D721Med (cell line): ENCODE measurements at places on chromosomes 1 and 21.

DNA sequence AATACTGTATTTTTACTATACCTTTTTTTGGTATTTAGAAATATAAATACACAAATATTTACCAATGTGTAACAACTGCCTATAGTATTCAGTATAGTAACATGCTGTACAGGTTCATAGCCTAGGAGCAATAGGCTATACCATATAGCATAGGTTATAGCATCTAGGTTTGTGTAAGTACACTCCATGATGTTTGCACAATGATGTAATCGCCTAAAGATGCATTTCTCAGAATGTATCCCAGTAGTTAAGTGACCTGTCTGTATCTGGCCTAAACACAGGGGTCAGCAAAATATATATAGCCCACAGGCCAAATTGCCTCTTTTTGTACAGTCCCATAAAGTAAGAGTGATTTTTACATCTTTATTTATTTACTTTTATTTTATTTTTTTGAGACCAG lies 24.2 kb downstream of the ZBTB8OS start:
- DNase-seq, result no peak

- no peak for DNase-seq
These were observed 108.7 kb downstream of the ENAH start for GRCh38 chr1:225544263-225544662.

GRCh38 chr1:205961991-205962820 lies 18.9 kb upstream of the SLC26A9 start:
- DNase-seq, result no peak

DNA sequence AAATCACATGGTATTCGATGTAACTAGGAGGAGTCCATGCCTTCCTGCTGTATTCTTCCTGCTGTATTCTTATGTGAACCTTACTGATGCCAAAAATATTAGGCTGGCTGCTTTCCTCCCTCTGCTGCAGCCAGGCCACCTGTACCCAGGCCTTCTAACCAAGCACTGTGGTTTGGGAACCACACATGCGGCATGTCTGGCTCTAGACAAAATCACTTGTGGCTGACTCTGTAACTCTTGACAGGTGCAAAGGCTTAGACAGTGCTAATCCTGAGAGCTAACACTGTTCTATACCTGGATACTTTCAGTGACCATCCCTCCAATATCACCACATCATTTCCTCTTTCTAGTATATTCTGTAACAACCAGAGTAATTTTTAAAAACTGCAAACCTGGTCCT lies 67.7 kb downstream of the PCP4 start:
- DNase-seq, result no peak

DNA sequence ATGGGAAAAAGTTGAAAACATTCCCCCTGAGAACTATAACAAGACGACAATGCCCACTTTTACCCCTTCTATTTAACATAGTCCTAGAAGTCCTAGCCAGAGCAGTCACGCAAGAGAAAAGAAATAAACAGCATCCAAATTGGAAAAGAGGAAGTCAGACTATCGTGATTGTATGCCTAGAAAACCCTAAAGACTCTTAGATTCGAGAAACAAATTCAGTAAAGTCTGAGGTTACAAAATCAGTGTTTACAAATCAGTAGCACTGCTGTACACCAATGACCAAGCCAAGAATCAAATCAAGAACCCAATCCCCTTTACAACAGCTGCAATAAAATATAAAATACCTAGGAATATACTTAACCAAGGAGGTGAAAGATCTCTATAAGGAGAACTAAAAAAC lies 72.4 kb downstream of the POU2F1 start:
- DNase-seq, result no peak

- no peak for DNase-seq
These were observed at the start of gene CLCA2 for GRCh38 chr1:86423873-86424272. Gene CLCA2 (plus strand): TSS chr1:86424171. CDS start chr1:86424248, 77 bp downstream.

DNA sequence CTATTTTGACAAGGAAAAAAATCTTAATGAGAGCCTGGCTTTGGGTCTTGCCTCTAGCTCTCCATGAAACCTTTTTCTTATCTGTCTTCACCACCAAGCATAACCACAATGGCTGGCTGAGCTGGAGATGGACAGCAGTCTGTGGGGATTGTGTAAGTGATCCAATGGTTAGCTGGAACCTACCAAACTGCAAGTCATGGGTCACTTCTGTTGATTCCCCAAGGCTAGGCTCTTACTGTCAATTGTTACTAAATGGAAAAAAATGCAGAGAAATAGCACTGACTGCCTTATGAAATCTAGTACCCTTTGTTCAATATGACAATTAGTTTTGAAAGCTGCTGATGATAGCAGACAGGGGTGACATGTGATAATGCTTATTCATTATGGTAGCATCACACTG lies 359.0 kb downstream of the ST6GALNAC3 start:
- no peak for DNase-seq

- no peak for DNase-seq
These were observed 25.3 kb downstream of the CDCA8 start for GRCh38 chr1:37717631-37718030.

- no peak for DNase-seq
These were observed 4.1 kb downstream of the KIAA1614 start for GRCh38 chr1:180916771-180917170.

GRCh38 chr1:26166719-26167281 lies 2.0 kb downstream of the C1orf232 start:
- no peak for DNase-seq

GRCh38 chr1:17250601-17251000 lies 1.7 kb downstream of the PADI3 start:
- DNase-seq, result no peak

DNA sequence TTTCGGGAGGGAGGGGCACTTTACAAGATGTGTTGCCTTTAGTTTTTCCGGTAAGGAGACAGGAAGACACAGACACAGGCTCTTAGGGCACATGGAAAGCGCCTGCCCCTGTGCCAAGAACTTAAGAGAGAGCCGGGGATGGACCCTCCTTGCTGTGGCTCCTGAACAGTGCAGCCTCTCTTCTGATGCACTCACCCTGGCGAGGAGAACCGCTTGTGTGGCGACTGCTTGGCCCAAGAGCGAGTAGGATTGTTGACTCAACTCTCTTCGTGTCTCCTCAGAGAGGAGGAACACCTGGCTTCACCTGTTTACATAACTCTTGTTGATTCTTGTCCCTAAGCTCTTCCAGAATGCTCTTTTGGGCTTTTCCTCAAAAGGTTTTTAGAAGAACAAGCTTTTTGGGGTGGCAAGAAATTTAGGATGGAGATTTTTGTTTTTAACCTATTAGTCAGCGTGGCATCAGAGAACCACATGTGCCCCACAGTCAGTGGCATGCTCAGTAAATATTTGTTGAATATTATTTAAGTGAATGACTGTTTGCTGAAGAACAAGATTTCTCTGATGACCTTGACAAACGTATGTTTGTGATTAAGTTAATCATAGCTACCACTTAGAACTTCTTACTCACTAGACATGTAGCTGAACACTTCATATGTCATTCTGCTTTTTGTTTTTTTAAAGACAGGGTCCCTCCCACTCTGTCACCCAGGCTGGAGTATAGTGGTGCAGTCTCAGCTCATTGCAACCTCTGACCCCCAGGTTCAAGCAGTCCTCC lies 60.6 kb downstream of the NFIA start:
- no peak for DNase-seq

- DNase-seq, result no peak
These were observed 56.5 kb upstream of the SELENON start for GRCh38 chr1:25743164-25744139.

DNA sequence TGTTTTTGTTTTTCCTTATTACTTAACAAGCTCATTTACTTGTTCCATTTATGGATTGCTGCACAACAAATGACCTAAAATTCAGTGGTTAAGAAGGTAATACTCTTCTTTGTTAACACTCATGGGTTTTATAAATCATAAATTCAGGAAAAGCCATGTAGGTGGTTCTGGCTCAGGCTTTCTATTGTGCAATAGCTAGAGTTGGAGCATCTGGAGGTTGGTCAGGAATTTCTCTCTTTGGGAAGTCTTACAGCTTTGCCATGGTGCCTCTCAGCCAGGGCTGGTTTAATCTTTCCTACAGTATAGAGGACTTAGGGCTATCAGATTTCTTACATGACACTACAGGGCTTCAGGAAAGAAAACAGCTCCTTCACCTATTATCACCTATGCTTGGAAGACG lies 1677.1 kb downstream of the KCNT2 start:
- no peak for DNase-seq

DNA sequence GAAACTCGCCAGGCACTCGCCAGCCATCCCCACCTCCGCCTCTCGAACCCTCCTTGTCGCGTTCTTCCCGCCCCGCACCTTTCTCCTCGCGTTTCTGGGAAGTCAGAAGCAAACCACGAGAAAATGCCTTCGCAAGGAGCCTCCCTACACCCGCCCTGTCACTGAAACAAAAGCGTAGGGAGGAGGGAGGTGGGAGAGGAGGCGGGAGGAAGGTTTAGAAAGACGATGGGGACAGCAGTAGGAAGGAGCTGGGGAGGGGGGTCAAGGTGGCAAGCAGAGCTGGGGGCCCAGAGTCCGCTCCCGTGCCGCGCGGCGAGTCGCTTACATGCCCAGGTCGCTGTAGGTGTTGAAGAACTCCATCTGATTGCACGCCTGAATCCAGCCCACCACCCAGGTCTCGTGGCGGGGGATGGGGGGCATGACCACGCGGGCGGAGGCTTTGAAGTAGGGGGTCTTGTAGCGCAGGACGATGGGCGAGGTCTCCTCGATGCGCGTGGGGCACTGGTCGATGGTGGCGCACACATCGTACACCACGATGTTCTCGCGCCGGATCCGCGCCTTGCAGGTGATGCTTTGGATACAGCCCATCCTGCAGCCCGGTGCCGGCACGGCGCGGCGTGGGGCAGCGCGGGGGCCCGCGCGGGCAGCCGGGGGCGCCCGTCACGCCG lies 1.0 kb downstream of the FAM78B start:
- peak; percentile 45 for DNase-seq

- no peak for DNase-seq
These were observed 442.0 kb upstream of the RUNX1 start for GRCh38 chr21:35491114-35491513.

DNA sequence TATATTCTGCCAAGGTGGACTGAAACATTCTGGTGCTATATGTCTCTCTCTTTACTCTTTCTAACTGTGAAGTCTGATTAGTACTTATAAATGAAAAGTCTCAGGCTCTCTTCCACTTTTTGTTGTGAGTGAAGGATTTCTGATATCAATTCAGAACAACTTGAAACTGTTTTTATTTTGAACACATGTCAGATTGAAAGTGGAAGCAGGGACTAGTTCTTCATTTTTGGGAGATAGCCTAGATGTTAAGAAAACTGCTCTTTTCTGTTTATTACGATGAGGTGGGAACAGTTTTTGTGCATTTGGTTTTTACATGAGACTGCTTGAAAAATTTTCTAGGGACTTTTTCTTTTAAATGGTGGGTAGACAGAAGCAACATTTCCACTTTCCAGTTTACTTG lies 14.5 kb upstream of the GBP3 start:
- no peak for DNase-seq

GRCh38 chr1:231124746-231125145 lies 37.1 kb upstream of the TRIM67 start:
- DNase-seq, result no peak

GRCh38 chr21:17270229-17270628 lies 242.6 kb upstream of the CXADR start:
- no peak for DNase-seq
